Gastroesophageal sphincter (tissue), 4 donors: ENCODE measurements at places on chromosomes 4 and X. TPM values are rescaled to one million over a fixed set of nuclear protein-coding genes. Genes with fewer than 3 reads are reported as not detected.

NR3C2 gene
- total RNA-seq: 12.7 TPM

CLDN34 gene
- not detected for total RNA-seq

FRMPD3 gene
- total RNA-seq: 0.04 TPM

CITED1 gene
- 1.4 TPM for total RNA-seq

RWDD4 gene
- total RNA-seq: 30.8 TPM

SPANXA2 gene
- total RNA-seq: not detected

CORIN gene
- 2.2 TPM for total RNA-seq

F8A2 gene
- total RNA-seq: not detected

CLDN22 gene
- 1.4 TPM for total RNA-seq

EIF2S3 gene
- 179 TPM for total RNA-seq

ARHGEF38 gene
- total RNA-seq: 0.25 TPM

SORCS2 gene
- 7.4 TPM for total RNA-seq

BEND4 gene
- total RNA-seq: not detected

DMRTC1 gene
- not detected for total RNA-seq

GPR82 gene
- 0.47 TPM for total RNA-seq

CFAP47 gene
- not detected for total RNA-seq

DKK2 gene
- not detected for total RNA-seq

AMBN gene
- total RNA-seq: not detected

SLC25A53 gene
- 53.4 TPM for total RNA-seq

NRK gene
- total RNA-seq: 4.1 TPM

S100P gene
- total RNA-seq: 0.94 TPM

AADAT gene
- 8.7 TPM for total RNA-seq

CSN1S1 gene
- total RNA-seq: not detected
